ENCODE measurements at places on chromosomes 11 and 22. TPM values are rescaled to one million over a fixed set of nuclear protein-coding genes. Genes with fewer than 3 reads are reported as not detected.
A peak's percentile ranks its signal among the peaks of the same experiment; 100 is the strongest.

Gene RCOR2
- polyA plus RNA-seq: 9.4 TPM

Gene POU2AF1
- 1.7 TPM for polyA plus RNA-seq

Gene KRTAP5-6
- polyA plus RNA-seq: 0.42 TPM

DNA sequence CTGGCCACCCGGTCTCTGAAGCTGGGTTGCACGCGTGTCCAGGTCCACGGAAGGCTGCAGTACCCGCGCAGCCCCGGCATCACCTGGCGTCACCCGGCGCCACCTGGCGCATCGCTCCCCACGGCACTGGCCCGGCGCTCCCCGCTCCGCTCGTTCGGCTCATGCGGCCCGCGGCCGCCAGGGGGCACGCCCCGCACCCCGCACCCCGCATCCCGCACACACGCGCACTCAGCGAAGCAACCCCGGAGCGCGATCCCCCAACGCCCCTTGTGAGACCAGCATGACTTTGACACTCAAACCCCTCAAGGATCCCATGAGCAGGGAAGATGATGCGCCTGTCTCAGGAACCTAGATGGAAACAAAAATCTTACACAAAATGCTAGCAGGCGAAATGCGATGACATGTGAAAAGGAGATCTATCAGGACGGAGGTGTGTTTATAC lies 11.9 kb downstream of the B3GNT6 start:
- no peak for DNase-seq

- no peak for DNase-seq
Measured at GRCh38 chr22:46443850-46444389, 93.5 kb downstream of the CELSR1 start.

GRCh38 chr11:83827940-83828554 lies 541.9 kb upstream of the CCDC90B start:
- DNase-seq: peak; percentile 19

- no peak for DNase-seq
Measured at GRCh38 chr22:38454353-38455075, 485 bp downstream of the KCNJ4 start.

DNA sequence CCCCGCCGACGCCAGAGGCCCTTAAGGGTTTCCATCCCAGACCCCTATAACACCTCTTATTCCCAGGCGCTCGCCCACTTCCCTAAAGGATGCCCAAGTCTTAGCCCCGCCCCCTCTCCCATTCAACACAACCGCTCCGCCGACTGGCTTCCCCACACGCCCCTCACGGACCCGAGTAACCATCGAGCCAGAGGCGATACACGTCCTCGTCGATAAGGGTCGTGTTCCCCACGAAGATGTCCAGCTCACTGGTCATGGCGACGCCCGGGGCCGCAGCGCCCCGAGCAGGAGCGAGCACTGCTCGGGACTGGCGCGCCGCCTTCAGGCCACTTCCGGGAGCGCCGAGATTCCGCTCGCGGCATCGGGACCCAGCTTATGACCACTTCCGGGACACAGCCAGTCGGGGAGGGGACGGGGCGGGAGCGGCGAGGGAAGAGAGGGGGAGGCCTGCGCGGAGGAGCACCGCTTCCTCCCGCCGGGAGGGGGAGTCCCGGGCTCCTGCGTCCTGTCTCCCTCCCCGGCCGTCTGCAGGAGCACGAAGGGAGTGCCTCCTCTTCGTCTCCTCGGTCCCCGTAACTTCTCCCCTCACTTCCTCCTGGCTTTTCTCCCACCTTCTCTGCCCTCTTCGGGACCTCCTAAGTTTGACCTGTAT lies at the start of gene FIBP:
Gene FIBP (minus strand): TSS at position 309 of the 652 bp plus-strand sequence. CDS start 53 bp downstream, at position 256.
- DNase-seq: peak; percentile 98

- no peak for DNase-seq
Measured at GRCh38 chr22:39309364-39309861, 10.0 kb downstream of the RPL3 start.

GRCh38 chr11:32316858-32317642 lies 118.3 kb downstream of the WT1 start:
- no peak for DNase-seq

GRCh38 chr11:25613451-25613850 lies 718.5 kb upstream of the ANO3 start:
- no peak for DNase-seq

Data from muscle of arm (tissue), 14 donors.